ENCODE measurements at places on chromosomes 4 and X.

- DNase-seq: no peak
Measured at GRCh38 chrX:142238536-142238935, 33.4 kb upstream of the MAGEC2 start.

GRCh38 chrX:85109235-85109634 is 105.6 kb downstream of the APOOL start:
- DNase-seq: no peak

- DNase-seq: no peak
Measured at GRCh38 chr4:158767451-158767850, 1.4 kb upstream of the FNIP2 start.

GRCh38 chr4:147772459-147772969 is 40.6 kb downstream of the ARHGAP10 start:
- DNase-seq: no peak

GRCh38 chrX:72347366-72347765 is 41.7 kb upstream of the CITED1 start:
- DNase-seq: no peak

DNA sequence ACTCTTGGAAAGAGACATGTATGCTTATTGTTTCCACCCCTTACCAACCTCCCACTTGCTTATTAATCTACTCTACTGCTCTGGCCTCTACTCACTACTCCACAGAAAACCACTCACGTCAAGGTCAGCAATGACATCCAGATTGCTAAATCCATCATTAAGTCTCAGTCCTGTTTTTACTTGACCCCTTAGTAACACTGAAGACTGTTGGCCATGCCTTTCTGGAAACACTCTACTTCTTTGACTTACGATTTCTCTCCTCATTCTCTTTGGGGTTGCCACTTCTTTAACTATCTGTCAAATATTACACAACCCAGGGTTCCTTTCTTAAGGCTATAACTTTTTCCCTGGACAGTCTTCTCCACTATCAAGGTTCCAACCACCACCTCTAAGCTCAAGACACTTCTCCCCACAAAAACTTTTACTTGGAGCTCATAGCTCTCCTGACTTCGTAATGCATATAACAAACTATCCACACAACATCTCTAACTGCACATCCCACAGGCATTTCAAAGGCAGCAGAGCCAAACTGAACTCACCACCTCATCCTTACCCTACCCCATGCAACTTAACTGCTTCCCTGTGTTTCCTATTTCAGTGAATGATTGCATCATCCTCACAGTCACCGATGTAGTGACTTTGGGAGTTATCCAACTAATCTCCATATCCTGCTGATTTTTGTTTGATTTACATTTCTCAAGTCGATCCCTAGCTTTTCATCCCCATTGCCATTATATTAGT is 15.8 kb upstream of the MAGEA4 start:
- no peak for DNase-seq

DNA sequence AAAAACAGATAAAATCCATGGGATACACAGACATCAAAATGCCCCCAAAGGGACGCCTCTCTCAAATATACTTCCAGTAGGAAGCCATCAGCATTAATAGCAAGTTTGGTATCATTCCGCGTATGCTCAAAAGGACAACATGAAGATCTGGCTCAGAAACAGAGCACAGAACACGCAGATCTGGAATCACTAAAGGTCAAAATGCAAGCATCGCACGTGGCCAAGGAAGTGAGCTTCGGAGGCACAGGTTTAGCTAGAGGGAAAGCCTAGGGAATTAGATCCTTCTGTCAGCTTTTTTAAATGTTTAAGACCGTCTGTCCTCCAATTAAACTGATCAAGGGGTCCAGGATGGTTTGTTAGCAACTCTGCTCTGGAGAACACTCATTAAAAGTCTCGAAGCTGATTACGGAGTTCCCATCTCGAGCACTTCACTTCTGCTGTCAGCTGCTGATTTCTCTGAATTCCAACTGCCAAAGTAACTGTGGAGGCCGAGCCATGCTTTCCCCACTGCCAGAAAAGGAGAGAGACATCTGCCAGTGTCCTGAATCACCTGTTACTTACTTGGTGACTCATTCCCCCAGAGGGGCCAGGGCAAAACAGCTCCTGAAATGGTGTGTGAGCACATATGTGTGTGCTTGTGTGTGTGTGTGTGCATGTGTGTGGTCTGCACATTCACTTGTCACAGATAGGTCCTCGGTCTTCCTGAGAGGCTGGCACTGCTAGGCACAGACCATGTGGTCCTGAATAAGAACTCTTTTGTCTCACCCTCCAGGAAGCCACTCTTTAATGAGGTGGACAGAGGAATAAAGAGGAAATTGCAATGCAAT is 177.7 kb upstream of the PPARGC1A start:
- DNase-seq: no peak

DNA sequence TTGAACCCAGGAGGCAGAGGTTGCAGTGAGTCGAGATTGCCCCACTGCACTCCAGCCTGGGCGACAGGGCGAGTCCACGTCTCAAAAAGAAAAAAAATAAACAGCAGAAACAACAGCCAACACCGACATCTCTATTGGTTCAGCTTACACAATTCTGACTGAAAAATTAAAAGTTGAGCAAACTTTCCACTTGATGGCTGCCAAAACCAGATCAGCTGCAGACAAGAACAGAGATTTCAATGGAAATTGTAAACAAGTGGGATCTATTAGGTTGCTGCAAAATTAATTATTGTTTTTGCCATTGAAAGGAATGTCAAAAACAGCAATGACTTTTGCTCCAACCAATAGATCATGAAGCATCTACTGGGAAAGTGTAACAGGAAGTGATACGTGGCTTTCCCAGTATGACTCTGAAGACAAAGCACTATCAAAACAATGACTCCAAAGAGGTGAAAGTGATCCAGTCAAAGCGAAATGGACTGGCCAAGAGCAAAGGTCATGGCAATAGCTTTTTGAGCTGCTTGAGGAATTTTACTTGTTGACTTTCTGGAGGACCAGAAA is 26.3 kb downstream of the UPF3B start:
- no peak for DNase-seq

DNA sequence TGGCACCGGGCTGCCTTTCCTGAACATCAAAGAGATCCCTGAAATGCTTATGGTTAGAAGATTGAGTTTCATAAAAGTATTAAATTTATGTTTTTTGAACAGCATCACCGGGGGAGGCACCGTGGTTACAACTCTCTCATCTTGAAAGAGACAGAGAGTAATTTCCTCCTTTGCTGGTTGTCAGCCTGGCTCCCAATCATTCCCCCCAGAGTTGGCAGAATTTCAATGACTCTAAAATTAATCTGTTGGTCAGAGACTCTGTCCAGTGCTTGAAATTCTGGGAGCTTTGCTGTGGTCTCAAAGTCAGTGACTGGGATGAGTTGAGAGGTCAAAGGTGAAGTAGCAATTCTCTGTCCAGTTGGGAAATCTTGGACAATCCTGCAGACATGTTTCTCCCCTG is 135.9 kb downstream of the RAB28 start:
- DNase-seq: no peak

DNA sequence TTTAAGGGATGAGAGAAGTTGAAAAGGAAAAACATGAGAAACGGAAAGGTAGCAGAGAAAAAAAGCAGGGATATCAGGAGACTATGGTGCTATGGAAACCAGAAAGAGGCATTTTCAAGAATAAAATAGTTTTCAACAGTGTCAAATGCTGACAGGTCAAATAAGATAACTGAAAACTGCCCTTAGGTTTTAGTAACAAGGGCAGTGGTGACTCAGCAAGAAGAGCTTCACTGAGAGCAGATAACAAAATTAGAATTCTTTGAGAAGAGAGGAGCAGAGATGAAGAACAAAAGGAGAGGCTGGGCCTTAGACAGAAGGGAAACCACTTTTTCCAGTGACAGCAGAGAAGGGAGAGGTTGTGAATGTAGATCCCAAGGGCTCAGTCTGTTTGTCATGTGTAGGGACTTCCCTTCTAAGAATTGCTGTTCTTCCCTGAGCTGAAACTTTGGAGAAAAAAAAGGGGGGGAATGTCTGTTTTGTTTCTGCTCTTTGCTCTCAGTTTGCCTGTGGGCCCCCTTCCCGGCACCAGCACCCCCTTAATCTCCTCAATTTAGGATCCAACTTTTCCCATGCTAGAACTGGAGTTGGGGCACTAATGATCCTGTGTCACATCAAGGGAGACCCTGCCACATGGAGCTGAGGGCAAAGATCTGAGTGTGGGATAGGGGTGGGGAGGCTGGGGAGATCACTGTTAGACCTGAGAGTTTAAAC is 26.8 kb upstream of the MAGEA10 start:
- DNase-seq: no peak

DNA sequence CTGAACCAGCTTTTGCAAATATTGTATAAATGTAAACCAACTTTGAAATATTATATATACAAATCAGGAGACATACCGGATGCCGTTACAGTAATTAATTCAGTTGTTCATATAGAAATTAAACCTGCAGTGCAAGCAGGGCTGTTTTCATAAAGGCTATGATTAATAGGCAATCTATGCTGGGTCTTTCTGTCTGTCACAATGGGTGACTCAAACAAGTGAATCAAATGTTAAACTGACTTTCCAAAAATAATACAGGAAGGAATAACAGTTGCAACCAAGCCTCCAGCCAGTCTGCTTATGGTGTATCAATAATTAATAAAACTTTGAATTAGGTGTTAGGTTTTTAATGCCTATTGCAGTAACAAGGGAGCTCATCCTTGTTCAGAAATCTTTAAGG is 43.9 kb downstream of the GABRB1 start:
- no peak for DNase-seq

DNA sequence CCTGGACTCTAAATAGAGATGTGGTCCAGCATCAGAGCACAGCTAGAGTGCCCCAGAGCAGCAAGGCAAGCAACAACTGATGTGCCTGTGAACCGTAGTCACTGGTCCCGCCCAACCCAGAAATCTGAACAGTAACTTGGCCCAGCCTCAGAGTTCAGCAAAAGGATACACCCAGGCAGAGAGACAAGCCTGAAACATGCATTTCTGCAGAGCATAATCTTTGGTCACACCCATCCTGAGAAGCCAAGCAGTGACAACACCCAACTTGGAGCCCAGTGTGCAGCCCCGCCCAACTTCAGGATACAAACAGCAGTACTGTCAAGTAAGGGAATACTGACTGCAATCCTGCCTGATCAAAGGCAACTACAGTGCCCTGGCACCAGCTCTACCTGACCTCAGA is 78.9 kb downstream of the CCDC160 start:
- DNase-seq: no peak

DNA sequence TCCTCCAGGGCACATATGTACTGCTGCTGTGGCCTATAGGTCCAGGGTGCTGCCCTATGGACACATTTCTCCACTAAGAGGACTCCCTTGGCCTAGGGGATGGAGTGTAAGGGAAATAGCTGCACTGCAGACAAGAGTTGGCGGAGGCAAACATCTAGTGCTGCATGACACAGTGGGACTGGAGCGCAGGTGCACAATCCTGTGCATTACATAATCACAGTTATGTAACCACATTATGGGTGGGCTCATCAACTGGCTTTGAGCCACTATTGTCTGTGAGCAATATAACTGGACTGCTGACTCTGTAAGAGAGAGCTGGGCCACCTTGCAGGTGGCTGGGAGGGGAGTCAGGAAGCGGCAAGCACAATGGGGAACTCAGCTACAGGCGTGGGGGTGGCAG is 3.2 kb upstream of the TIGD2 start:
- no peak for DNase-seq

- DNase-seq: no peak
Measured at GRCh38 chrX:18698737-18699650, 8.5 kb upstream of the PPEF1 start.

- no peak for DNase-seq
Measured at GRCh38 chr4:88196013-88196365, 37.5 kb upstream of the ABCG2 start.

DNA sequence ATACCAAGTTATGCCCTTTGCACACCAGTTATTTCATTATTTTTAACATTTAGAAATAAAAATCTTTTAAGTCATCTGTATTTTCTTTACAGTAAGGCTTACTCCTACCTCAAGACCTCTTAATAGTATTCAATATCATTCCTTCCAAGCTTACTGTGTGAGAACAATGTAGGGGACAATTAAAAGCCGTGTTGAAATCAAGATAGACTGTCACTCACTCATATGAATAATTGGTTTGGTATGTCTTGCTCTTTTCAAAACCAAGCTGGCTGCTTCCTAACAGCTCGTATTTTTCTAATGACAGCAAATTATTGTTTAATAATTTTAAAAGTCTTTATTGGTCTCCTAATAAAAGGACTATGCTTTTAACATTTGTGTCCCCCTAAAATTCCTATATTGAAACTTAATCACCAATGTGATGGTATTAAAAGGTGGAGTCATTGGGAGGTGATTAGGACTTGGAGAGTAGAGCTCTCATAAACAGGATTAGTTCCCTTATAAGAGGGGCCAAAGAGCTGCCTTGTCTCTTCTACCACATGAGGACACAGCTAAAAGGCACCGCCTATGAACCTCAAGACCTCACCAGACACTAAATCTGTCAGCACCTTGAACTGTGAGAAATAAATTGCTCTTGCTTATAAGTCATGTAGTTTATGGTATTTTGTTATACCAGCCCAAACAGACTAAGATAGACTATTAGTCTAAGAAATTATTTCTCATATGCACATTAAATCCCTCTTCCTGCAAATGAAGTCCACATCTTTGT is 4.1 kb downstream of the ABCB7 start:
- no peak for DNase-seq

- no peak for DNase-seq
Measured at GRCh38 chrX:110055616-110056015, 52.7 kb downstream of the TMEM164 start.

DNA sequence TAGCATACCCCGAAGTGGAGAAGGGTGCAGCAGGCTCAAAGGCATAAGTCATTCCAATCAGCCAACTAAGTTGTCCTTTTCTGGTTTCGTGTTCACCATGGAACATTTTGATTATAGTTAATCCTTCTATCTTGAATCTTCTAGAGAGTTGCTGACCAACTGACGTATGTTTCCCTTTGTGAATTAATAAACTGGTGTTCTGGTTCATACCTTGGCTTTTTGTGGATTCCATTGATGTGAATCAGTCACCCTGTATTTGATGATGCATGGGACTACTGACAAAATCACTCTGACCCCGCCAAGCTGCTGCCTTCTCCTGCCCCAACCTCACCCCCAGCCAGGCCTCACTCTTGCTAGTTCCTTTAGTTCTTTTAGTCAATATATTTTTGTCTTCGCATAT is 32.7 kb downstream of the F9 start:
- DNase-seq: no peak

DNA sequence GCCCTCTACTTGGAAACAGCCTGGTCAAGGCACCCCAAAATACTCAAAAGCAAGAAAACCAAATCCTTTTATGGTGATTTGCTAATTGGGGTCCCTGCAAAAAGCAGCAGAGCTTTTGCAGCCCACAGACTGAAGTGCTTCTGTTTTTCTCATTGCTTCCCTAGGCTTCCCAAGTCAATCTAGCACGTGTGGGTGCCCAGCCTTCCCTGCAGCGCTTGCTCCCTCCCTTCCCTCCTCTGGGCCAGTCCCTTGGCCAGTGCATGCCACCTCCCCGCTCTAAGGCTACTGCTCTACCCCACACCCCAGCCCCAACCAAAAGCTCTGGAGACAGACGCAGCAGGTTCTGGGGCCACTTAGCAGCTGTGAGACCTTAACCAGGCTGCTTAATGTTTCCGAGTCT is 53.6 kb downstream of the ANAPC4 start:
- no peak for DNase-seq
